ENCODE measurements at places on chromosomes 6 and 20.

DNA sequence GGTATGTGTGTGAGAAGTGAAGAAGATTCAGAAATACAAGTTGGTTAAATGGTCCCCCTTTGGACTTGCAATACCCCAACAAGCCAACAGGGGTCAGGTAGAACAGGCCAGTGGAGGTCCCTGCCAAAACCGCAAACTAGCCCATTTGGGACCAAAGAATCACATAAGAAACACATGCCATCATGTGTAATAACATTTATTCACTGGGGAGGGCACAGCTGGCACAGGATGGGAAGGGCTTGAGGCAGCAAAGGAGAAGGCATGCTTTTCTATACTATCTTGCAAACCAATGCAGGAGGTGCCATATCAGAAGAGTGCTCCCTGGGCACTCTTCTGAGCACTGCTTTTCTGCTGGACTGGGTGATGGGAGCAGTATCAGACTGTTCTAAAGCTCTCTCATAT is 116.1 kb upstream of the TRAF3IP2 start:
- DNase-seq, result no peak

GRCh38 chr6:155538708-155539390 is 83.2 kb upstream of the NOX3 start:
- DNase-seq, result no peak

DNA sequence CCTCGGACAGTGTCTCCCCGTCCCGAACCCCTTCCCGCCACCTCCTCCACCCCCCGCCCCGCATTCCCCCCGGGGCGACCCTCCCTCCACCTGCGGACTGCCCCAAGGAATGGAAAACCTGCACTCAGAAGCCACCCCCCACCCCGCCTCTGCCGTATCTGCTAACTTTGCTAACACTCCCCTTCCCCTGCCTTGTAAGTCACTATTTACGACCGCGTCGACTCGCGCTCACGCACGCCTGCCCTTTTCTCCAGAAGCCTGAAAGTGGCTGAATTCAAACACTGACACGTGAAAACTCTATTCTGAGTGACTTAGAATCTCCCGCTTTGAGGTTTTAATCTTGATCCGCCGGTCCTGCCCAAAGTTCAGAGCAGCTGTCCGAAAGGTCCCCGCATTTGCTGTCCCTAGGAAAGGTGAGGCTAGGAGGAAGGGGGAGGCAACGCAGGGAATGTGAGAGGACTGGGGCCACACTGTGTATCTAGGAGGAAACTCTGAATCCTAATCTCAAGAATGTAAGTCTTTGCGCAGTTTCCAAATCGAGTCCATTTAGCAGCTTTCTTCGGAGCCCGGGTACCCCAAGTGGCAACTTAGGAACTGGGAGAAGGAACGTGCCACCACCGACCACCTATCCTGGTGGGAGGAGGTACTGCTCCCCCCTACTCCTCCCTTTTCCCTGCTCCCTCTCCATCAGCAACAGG is 9.3 kb upstream of the POU3F2 start:
- DNase-seq, result no peak

- DNase-seq, result no peak
These were observed 21.0 kb upstream of the RIN2 start for GRCh38 chr20:19737025-19737424.

- no peak for DNase-seq
These were observed 682 bp upstream of the ZSCAN9 start for GRCh38 chr6:28224131-28225055.

- DNase-seq, result no peak
These were observed 12.4 kb upstream of the ZSCAN9 start for GRCh38 chr6:28212510-28213212.

GRCh38 chr20:34037121-34037520 is 43.4 kb downstream of the RALY start:
- no peak for DNase-seq

- no peak for DNase-seq
These were observed 10.2 kb downstream of the COL10A1 start for GRCh38 chr6:116115781-116116180.
